Mesenchymal stem cell (in vitro differentiated cells and primary cell): ENCODE measurements at places on chromosomes 3 and 15.

DNA sequence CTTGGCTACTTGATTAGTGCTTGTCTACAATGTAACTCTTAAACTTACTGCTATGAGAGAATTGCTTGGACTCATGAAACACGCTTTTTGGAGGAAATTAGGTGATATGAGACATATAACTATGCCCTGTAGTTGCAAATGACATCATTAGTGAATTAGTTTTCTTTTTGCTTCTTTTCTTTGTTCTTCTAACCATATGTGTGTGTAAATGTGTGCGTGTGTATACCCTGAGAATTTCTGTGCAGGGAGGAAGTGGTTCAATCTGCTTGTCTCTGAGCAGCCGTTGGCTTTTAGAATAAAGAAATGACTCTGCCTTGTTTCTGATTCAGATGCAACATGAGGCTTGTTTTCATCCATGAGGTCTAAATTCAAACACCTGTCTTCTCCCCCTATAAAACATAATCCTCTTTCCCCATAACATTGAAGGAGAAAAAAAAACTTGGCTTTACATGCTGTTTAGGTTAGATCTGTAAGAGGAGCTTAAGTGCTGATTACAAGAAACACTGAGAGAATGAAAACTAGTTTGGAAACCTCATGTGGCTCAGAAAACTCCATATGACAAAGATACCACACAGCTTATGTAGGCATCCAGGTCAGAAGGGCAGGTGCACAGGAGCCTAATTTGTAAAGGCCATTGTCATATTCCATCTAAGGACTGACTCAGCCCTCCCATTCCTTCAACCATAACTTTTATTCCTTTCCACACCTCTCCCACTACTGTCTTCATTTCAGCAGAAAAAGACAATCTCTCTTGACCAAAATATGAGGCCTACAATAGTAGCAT lies 30.5 kb upstream of the BLM start:
- DNase-seq, result no peak

GRCh38 chr3:127113571-127113891 lies 79.4 kb upstream of the PRR23E start:
- no peak for DNase-seq

DNA sequence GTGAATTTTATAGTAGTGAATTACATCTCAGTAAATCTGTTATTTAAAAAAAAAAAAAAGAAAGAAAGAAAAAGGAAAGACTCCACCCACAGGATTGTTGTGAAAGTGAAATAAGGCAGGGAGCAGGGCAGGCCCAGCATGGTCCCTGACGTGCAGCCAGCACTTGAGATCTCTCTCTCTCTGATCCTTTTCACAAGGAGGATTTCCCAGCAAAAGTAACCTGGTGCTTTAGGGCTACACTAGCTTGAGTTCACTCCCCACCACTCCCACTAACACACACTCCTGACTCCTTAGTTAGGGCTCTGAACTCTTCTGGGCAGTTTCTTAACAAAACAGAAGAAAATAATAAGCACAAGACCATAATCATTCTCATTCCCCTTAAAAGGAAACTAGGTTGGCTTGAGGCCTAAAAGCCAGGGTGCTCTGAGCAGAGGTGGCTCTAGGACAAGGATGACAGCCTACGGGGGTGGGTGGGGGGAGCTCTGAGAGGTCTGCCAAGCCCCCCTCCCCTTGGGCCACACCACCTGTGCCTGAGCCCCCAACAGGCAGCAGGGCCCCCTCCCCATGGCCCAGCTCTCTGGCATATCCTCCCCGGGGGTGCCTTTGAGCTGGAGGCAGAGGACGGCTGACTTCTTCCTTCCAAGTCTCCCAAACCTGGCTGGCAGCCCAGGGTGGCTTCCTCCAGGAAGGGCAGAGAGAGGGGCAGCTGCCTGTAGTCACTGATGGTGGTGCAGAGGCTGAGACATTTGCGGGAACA lies 856 bp downstream of the TMEM40 start:
- peak; percentile 73 for DNase-seq

GRCh38 chr3:195460091-195460713 lies 17.4 kb upstream of the ACAP2 start:
- DNase-seq, result no peak

- DNase-seq, result no peak
Measured at GRCh38 chr3:80655216-80655615, 887.4 kb upstream of the ROBO1 start.

GRCh38 chr15:62051166-62051565 lies 9.1 kb downstream of the VPS13C start:
- DNase-seq, result no peak

- DNase-seq, result no peak
Measured at GRCh38 chr15:96130734-96131133, 199.8 kb upstream of the NR2F2 start.

GRCh38 chr3:51384055-51384725 lies 901 bp upstream of the MANF start:
- no peak for DNase-seq

DNA sequence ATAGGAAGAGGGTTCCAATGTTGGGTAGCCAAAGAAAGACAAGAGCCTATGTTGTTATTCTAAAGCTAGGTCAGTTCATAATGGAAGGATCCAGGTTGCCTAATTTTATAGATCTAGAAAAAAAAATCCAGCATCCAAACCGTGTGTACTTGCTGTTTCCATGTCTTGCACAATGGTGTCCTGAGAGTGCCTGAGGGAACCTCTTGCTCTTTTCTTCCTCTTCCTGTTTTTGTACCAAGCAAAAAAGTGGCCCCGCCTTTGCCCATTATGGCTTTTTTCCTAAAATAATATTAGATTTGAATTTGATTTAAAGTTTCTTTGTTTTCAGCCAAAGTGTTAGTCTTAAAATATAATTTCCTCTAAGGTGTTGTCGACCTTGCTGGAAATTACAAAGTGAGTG lies 224.4 kb downstream of the RYR3 start:
- DNase-seq, result no peak

GRCh38 chr3:138066383-138066782 lies 49.0 kb downstream of the DZIP1L start:
- no peak for DNase-seq

GRCh38 chr15:29867241-29868000 lies 45.2 kb upstream of the TJP1 start:
- no peak for DNase-seq

GRCh38 chr3:151044706-151045105 lies 40.8 kb upstream of the MED12L start:
- peak; percentile 73 for DNase-seq

- DNase-seq, result peak; percentile 78
Measured at GRCh38 chr3:52277071-52277964, 1.1 kb downstream of the WDR82 start.

DNA sequence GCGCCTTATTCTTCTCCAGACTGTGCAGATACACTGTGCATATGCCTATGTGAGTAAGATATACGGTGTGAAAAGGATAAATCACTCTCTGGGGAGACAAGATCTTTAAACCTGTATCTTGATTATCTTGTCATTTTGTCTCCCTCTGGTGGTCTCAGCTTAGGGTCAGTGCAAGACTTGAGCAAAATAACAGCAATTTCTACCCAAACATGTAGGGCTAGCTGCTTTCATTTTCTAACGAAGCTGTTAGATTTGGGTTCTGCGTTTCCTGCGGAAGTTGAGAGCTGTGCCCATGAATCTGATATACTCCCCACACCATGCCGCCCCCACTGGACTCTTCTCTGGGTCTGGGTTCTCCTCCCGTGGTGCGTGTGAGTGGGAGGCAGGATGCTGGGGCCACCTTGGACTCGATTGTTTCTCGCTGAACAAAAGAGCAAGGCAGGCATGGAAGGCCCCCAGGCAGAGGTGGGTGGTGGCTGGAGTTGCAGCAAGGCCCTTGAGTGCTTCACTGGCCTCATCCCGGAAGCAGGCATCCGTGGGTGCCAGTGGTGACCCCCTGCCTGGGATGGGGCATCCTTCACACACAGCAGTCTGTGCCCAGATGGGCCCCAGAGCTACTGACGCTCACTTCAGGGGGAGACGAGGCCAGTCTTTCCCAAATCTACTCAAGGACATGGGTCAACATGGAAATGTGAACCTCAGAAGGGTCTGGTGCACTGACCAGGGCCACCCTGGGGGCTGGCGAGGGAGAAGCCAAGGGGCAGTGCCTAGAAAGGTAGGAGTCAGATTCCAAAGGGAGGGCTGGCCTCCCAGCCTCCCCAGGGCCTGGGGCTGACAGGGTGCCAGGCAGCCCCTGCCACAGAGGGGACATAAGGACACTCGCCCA lies 179.6 kb downstream of the NSMCE3 start:
- DNase-seq, result peak; percentile 45

- DNase-seq, result no peak
Measured at GRCh38 chr3:126964950-126965349, 18.0 kb upstream of the PLXNA1 start.
